ENCODE measurements at places on chromosomes 16 and 17.
A peak's percentile ranks its signal among the peaks of the same experiment; 100 is the strongest.

GRCh38 chr17:50289278-50289677 is 15.0 kb downstream of the TMEM92 start:
- DNase-seq: no peak

GRCh38 chr16:68238029-68238345 is 2.1 kb upstream of the ESRP2 start:
- no peak for DNase-seq

DNA sequence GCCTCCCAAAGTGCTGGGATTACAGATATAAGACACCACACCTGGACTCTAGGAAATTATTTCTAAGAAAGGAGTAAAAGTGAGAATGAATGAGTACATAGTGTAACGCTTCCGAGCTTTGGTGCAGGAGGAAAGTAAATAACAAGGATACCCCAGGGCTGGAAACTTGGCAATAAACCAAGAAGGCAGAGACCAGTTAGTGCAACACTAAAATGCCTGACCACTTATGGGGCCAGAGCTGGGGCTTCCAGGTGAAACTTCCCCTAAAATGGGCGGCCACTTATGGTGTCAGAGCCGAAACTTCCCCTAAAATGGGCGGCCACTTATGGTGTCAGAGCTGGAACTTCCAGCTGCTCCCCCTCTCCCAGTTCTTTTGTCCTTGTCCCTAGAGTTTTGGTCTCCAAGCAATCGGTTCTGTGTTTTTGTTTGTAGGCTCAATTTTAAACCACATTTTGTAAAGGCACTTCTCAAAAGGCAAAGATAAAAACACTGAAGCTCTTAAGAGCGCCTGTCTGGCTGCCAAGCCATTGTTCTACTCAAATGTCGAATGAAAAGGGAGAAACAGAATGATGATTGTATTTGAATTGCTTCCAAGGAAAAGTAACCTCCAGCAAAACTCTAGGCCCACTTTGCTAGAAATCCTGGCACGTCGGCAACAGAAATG is 63.9 kb downstream of the NXN start:
- DNase-seq: no peak

DNA sequence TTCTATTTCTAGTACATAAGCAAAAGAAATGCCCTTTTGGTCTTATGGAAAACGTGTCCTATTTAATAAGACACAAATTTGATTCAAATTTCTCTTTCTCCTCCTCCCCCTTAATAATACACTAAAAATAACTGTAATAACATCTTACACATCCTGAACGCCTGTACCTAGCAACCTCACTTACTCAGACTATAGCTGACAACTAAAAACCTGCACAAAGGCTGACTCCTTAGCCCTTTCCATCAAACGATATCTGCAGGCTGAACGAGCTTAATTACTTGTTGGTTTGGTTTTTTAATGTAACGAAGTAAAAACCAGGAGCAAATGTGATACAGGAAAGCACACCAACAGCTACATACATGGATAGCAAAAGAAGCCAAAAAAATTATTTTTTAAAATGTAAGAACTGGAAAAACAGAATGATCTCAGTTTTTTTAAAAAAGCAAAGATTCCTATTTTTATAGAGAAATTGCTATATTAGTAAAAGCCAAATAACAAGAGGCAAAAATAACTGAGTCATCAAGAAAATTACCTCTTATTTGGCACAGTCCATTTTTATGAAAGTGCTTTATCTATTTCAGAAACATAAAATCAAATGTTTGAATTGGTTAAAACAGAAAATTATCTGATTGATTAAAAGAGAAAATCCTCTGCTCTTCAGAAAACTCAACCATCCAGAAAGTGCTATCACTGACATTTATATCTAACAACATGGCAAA is 23.5 kb downstream of the ADCY9 start:
- no peak for DNase-seq

- DNase-seq: no peak
These were observed 910 bp downstream of the WBP2 start for GRCh38 chr17:75854101-75854748.

DNA sequence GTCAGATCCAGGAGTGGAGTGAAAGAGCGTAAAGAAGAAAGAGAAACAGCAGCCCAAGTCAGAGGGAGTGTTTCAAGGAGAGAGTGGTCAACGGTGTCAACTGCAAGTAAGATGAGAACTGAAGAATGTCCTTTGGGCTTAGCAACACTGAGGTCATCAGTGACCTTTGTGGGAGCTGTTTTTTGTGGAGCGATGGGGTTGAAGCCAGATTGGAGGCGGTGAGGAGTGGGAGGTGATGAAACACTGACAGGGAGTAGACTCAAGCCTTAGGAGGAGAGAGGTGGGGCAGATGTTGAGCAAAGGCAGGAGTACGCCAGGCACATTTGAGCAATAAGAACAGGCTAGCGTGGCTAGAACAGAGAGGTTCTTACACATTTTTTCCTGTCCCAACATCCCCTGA is 103.7 kb upstream of the GNAO1 start:
- no peak for DNase-seq

DNA sequence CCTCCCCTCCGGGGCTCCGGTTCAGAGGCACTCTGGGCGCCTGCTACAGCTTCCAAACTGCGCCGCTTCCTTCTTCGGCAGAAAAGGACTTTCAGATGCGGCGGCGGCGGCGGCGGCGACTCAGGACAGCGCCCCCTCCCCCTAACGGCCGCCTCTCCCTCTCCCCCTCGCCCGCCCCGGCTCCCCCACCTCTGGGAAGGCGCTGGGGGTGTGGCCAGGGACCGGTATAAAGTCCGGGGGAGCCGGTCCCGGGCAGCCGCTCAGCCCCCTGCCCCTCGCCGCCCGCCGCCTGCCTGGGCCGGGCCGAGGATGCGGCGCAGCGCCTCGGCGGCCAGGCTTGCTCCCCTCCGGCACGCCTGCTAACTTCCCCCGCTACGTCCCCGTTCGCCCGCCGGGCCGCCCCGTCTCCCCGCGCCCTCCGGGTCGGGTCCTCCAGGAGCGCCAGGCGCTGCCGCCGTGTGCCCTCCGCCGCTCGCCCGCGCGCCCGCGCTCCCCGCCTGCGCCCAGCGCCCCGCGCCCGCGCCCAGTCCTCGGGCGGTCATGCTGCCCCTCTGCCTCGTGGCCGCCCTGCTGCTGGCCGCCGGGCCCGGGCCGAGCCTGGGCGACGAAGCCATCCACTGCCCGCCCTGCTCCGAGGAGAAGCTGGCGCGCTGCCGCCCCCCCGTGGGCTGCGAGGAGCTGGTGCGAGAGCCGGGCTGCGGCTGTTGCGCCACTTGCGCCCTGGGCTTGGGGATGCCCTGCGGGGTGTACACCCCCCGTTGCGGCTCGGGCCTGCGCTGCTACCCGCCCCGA is at the start of gene IGFBP4:
TSS of gene IGFBP4 (plus strand) at position 255 of the 792 bp plus-strand sequence. CDS start at position 541, 286 bp downstream.
- peak; percentile 67 for DNase-seq

- DNase-seq: no peak
These were observed 3.3 kb downstream of the CFAP20 start for GRCh38 chr16:58125781-58126335.

DNA sequence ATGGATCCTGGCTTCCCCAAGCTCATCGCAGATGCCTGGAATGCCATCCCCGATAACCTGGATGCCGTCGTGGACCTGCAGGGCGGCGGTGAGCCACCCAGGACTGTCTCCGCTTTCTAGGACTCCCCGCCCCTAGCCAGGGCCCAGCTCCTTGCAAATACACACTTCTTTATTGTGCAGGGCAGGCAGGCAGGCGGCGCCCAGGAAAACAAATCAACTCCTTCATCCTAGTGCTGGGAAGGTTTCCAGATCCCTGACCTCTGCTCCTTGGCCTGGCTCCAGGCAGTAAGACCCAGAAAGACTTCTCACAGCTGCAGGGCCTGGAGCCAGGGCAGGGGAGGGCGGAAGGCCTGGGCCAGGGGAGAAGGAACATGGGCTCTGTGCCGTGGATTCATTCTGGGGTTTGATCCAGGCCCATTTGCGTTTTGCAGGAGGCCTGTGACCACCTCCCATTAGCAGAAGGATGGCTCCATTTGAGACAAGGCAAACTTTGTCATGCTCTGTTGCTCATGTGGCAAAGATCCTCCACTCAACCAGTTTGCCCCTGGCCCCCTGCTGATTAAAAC is 6.0 kb upstream of the LPCAT2 start:
- DNase-seq: no peak

DNA sequence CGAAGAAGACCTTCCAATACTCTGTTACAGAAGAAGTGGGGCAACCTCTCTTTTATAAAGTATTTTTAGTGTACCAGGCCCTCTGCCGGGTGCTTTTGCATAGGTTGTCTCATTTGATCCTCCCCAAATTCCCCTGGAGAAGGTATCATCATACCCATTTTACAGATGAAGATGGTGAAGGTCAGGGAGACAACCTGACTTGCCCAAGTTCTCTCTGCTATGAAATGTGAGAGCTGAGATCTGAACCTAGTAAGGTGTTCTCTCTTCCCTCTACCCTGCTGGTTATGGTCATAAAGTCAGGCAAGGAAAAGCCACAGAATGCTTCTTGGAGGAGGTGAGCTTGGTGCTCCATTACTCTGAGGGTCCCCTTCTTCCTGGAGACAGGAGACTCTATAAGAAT is 28.1 kb upstream of the HERPUD1 start:
- no peak for DNase-seq

- no peak for DNase-seq
These were observed 140.2 kb downstream of the MSI2 start for GRCh38 chr17:57396511-57396921.

GRCh38 chr17:56676810-56677209 is 83.3 kb downstream of the NOG start:
- DNase-seq: no peak

DNA sequence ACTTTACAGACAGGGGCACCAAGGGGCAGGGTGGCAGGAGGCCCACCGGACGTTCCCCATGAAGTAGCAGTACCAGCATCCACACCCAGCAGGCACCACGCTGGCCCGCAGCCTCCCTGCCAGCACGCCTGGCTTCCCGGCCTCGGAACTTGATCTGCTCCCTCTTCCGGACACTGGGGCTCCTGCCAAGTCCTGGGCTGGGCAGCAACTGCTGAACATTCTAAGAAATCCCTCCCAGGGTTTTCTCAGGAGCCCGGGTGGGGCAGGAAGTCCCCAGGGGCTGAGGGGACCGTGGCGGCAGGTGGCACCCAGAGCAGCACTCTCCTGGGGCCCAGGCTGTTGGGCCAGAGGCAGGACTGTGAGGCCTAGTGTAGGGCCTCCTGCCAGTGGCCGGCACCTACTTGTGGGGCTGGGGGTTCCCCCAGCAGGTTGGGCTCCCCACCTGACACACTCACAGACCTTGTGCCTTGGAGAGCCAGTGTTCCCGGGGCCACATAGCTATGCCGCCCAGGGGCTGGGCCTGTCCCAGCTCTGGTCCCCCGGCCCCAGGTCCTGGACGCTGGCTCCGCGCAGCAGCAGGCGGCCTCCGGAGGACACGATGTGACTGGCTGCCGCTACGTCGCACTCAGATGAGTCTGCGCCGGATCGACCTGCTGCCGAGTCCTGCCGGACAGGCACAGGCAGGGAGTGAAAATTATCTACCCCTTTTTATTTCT is 86.2 kb upstream of the CBX4 start:
- DNase-seq: no peak

Data from CD8-positive, alpha-beta T cell (primary cell).